ENCODE measurements at places on chromosomes 5 and 9.

DNA sequence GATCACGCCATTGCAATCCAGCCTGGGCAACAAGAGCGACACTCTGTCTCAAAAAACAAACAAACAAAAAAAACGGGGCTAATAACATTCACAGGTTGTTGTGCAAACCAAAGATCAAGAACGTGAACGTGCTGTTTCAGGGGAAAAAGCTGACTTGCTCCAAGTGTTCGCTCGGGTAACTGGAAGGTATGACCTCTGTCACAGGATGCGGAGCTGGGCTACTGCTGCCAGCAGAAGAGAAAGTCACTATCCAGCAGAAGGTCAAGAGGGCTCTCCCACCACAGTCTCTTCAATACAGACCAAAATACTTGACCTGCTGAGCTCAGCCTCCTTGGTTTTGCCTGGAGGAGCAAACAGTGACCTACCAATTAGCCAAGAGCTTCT lies 59.7 kb downstream of the ABCA1 start:
- DNase-seq = no peak

DNA sequence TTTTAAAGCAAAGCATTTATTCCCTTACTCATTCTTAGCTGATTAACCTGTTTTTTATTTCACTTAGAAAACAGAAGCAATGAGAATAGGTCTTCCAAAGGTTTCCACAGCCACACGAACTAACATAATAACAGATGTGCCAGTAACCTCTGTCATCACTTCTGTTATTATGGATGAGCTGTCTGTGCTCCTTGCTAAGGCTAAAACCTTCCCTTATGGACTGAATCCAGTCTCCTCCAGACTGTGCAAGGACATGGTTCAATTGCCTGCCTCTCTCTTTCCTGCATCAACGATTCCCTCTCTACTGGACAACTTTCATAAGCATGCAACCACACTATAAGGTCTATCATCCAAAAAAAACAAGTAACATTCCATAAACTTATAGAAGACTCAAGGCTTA lies 1446.2 kb downstream of the MAT2B start:
- no peak for DNase-seq

- DNase-seq = no peak
These were observed 20.9 kb downstream of the CCNJL start for GRCh38 chr5:160291467-160291866.

- DNase-seq = no peak
These were observed 270.8 kb downstream of the KDM4C start for GRCh38 chr9:7028591-7028990.

GRCh38 chr5:54722846-54723433 lies 205.4 kb downstream of the SNX18 start:
- no peak for DNase-seq

GRCh38 chr5:77167695-77168121 lies 42.8 kb upstream of the PDE8B start:
- DNase-seq = no peak

DNA sequence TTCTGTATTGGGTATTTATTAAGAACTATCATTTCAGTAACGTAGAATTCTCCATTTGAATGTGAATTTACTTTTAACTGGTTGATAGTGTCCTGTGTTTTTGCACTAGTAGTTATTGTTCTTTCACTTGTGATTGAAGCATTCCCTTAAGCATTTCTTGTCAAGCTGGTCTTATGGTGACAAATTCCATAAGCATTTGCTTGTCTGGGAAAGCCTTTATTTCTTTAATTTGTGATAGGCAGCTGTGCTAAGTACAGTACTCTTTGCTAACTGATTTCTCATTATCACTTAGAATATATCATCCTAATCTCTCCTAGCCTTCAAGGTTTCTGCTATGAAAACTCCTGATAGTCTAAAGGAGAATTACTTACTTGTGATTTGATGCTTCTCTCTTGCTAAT lies 21.3 kb upstream of the SPATA31E1 start:
- DNase-seq = no peak

- DNase-seq = no peak
These were observed 135.7 kb upstream of the GDNF start for GRCh38 chr5:37975531-37975930.

GRCh38 chr9:127977884-127978647 lies 2.7 kb downstream of the EEIG1 start:
- no peak for DNase-seq

Measured in stimulated activated naive CD8-positive, alpha-beta T cell treated with anti-CD3 and anti-CD28 coated beads, Interleukin-15, Interleukin-2, amounts not matched to agents 100 U/mL and 50 U/mL, for 24 hours (primary cell).